Progenitor cell of endocrine pancreas (in vitro differentiated cells): ENCODE measurements at places on chromosomes 2 and 18.

- no peak overlapping the region for H3K4me3 ChIP-seq
- H3K4me1 ChIP-seq, result peaks cover 46% of the 10 kb centered on the region
- no peak for DNase-seq
- H3K36me3 ChIP-seq, result no peaks in the 10 kb centered on the region
- no peak overlapping the region for H3K27ac ChIP-seq
- H3K27me3 ChIP-seq, result no peaks in the 10 kb centered on the region
Measured at GRCh38 chr2:201882353-201883090, 76.2 kb downstream of the CDK15 start.

- DNase-seq, result no peak
- H3K27me3 ChIP-seq, result peaks cover 33% of the 10 kb centered on the region
- H3K27ac ChIP-seq, result peak overlapping the region; percentile 63
- H3K4me3 ChIP-seq, result no peak overlapping the region
- peaks cover 53% of the 10 kb centered on the region for H3K4me1 ChIP-seq
- no peaks in the 10 kb centered on the region for H3K36me3 ChIP-seq
Measured at GRCh38 chr2:236746833-236747232, 177.2 kb downstream of the ACKR3 start.

DNA sequence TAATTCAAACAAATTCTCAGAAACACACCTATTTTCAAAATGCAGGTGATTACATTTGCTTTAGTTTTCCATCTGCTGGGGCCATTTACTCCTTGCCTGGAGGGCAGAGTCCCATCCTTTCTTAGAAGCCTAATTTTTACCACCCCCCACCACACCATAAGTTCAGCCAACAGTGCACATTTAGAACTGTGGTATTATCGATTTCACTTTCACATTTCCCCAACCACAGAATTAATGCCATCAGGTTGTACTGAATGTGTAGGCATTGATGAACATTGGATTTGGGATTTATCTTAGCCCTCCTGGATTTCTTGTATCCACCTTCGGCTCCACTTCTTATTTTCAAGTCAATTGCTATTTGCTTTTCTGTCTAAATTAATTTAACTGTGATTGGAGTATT, 4.5 kb downstream of the SCYGR3 start:
- DNase-seq, result no peak
- no peak overlapping the region for H3K27ac ChIP-seq
- no peak overlapping the region for H3K4me3 ChIP-seq

- no peaks in the 10 kb centered on the region for H3K4me1 ChIP-seq
- no peak for DNase-seq
- no peaks in the 10 kb centered on the region for H3K27me3 ChIP-seq
- no peak overlapping the region for H3K27ac ChIP-seq
- H3K4me3 ChIP-seq, result no peak overlapping the region
Measured at GRCh38 chr2:127655209-127656073, 9.5 kb downstream of the GPR17 start.

DNA sequence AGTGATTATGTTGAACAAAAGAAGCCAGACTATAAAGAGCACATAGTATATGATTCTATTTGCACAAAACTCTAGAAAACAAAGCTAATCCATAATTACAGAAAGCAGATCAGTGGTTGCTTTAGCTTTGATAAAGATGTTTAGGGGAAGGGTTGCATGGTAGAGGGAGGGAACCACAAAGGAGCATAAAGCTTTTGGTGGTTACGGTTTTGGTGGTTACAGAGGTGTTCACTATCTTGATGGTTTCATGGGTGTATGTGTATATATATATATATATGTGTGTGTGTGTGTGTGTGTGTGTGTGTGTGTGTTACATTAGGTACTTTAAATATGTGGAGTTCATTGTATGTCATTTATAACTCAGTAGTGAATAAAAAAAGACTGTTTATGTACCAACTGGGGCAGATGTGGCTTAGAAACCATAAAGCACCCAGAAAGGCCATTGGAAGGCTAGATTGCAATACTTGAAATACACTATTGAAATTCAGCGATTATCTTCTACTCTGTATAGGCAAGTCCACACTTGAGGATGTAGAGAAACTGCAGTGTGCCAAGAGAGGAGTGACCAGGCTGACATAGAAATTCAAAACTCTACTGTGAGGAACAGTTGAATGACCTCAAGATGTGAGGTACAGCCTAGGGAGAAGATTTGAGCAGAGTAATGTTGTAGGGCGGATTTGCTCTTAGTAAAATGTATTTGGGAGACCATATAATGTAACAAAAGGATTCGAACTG, 60.6 kb downstream of the CAB39 start:
- H3K27ac ChIP-seq, result no peak overlapping the region
- DNase-seq, result no peak
- H3K4me1 ChIP-seq, result peaks cover 3% of the 10 kb centered on the region
- no peaks in the 10 kb centered on the region for H3K27me3 ChIP-seq
- H3K36me3 ChIP-seq, result peaks cover 19% of the 10 kb centered on the region

DNA sequence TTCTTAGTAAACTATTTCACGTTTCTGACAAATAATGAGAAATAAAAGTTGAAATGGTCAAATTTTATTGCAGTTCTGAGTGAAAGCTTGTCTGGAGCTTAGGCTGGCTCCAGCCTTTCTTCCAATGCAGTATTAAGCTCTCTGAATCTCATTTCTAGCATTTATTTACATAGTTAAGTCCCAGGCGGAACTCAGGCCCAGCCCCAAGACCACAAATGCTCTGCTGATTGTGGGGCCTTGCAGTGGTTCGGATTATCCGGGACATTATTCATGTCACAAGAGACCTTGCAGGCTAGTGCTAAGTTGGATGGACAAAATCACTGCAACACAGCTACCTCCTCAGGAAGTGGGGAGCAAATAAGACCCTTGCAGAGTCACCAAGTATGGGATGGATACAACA, 2009.3 kb upstream of the CELF4 start:
- H3K27ac ChIP-seq, result no peak overlapping the region
- H3K36me3 ChIP-seq, result peaks cover 2% of the 10 kb centered on the region
- H3K27me3 ChIP-seq, result no peaks in the 10 kb centered on the region
- H3K4me3 ChIP-seq, result no peak overlapping the region
- H3K4me1 ChIP-seq, result peaks cover 5% of the 10 kb centered on the region

GRCh38 chr2:142973160-142973821, 95.8 kb downstream of the KYNU start:
- no peak overlapping the region for H3K4me3 ChIP-seq
- peaks cover 8% of the 10 kb centered on the region for H3K4me1 ChIP-seq
- no peaks in the 10 kb centered on the region for H3K36me3 ChIP-seq
- DNase-seq, result no peak
- no peak overlapping the region for H3K27ac ChIP-seq

DNA sequence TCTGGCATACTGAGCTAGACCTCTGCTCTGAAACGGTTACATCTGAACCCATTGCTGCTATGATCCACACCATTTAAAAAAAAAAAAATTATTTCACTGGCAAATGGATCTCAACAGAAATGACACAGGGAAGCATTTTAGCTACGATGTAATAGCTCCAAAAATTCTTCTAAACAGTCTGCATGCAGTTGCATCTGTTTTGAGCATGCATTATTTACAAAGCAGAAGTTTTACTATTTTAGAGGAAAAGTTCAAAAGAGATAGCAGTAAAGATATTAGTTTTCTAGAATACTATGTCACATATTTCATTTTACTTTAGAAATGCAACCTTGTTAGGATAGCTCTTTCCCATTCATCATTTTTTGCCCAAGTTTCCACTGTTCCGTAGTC, 265.7 kb downstream of the MEIS1 start:
- no peaks in the 10 kb centered on the region for H3K27me3 ChIP-seq
- no peak for DNase-seq
- peaks cover 82% of the 10 kb centered on the region for H3K4me1 ChIP-seq

DNA sequence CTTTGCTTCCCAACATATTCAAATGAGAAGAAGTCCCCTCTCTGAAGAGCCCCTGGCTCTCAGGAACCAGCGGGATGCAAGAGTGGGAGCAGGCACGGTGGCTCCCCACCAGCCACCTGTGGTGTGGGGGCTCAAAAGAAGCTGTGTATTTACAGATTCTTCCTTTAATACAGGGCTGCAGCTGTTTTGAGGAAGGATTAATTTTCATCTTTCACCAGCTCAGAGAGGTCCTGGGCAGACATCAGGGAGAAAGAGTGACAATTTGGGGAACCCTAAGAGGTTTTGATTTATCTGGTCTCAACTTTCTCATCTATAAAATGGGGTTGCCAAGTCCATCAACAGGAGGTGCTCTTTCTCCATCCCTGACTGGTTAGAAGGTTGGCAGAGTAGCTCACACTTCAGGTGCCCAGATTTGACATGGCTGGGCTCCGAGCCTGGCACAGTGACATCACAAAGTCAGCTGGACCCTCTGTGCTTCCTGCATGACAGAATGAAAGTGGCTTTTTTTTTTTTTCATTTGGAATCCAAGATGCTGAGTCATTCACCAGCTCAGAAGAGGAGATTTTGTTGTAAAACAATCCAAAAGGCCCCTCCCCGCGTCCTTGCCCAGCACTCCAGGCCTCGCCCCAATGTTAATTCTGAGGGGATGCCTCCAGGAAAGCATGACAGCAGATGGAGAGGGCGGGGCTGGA, 15.5 kb upstream of the SIX2 start:
- peaks cover 31% of the 10 kb centered on the region for H3K27me3 ChIP-seq
- peaks cover 7% of the 10 kb centered on the region for H3K4me1 ChIP-seq
- no peak overlapping the region for H3K4me3 ChIP-seq
- H3K36me3 ChIP-seq, result no peaks in the 10 kb centered on the region
- no peak overlapping the region for H3K27ac ChIP-seq

DNA sequence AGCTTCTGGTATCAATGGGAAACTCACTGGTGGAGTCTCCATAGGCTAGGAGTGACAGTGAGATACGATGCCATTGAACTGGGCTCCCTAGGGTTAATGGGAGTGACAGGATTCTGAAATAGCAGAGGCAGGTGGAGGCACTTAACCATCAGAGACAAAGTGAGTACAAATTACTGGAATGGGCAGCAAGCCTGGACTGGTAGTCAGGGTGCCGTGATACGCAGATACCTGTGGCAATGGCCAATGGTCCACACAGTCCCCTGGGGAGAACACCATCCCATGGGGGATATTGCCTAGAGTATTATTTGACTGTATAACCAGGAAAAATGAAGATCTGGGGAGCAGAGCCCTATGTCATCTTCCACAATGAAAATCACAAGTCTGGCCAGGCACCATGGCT, 17.3 kb downstream of the CHCHD5 start:
- no peaks in the 10 kb centered on the region for H3K27me3 ChIP-seq
- H3K27ac ChIP-seq, result no peak overlapping the region
- no peak overlapping the region for H3K4me3 ChIP-seq
- no peaks in the 10 kb centered on the region for H3K36me3 ChIP-seq

DNA sequence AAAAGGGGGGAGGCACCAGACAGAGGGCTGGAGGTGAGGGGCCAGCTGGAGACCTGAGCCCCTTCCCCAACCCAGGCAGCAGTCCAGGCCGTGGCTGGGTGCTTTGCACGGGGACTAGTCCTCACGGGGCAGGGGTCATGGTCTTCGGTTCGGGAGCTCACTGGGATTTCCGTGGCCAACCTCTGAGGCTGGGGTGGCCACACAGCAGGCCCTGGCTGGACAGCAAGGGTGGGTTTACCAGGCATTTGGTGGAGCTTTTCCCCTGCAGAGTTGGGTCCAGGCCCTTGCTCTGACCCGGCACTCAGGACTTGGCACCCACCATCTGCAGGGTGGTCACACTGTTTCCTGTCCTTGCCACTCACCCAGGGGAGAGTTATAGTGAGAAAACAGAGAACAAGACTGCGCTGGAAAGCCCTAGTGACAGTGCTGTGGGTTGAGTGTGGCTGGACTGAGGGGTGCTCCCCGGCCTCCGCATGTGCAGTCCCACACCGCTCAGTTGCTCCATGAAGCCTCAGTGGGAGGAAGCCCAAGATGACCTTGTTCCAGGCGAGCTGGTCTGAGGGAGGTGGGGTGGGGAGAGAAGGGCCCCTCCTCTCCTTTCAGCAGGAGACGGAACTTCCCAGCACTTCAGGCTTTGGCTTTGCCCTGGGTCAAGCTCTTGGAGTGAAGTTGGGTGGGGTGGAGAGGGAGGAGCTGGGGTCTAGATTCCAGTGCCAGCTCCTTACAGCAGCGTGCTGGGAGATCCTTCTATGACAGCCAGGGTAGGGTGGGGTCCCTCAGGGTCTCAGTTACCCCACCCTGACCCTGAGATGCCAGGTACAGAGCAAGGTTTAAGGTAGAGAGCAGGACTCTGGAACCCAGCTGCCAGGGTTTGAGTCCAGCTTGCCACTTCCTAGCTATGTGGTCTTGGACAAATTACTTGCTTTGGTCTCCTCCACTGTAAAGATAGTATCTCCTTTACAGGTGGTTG, 219.8 kb downstream of the DYSF start:
- no peak overlapping the region for H3K4me3 ChIP-seq
- H3K27ac ChIP-seq, result no peak overlapping the region
- H3K27me3 ChIP-seq, result peaks cover 12% of the 10 kb centered on the region
- no peak for DNase-seq
- H3K36me3 ChIP-seq, result no peaks in the 10 kb centered on the region

DNA sequence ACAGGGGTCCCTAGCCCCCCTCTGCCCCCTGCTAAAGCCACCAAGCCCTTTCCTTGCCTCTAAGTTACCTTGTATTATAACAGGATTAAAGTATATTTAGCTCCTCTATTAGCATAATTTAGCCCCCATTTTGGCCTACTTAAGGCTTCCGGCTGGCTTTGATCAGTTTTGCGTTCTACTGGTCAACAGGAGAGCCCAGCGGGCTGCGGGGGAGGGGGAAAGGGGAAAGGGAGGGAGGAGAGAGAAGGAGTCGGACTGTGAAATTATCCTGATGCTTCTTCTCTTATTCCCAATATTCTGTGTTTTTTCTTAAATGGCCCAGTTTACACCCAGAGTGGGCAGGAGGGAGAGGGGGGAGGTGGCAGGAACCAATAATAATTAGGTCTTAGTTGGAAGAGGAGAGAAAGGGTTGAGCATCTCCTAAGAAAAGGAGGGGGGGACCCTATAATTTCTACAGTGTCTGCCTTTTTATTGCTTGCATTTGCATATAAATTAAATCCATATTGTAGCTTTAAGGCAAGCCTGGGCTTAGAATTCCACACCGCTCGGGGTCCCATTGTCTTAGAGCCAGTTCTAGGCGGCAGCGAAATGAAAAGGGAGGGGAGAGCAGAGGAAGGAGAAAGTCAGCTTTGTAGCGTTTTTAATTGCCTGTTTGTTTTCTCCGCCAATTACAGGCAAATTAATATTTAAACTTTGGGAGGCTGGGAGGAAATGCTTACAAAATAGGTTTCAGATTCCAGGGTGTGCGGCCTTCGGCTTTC, 39.6 kb downstream of the EN1 start:
- no peak overlapping the region for H3K4me3 ChIP-seq
- no peak overlapping the region for H3K27ac ChIP-seq
- H3K36me3 ChIP-seq, result no peaks in the 10 kb centered on the region
- no peaks in the 10 kb centered on the region for H3K4me1 ChIP-seq
- DNase-seq, result no peak

- no peak overlapping the region for H3K27ac ChIP-seq
- no peak overlapping the region for H3K4me3 ChIP-seq
Measured at GRCh38 chr18:29660777-29661176, 1381.8 kb downstream of the DSC3 start.

GRCh38 chr18:5628512-5629255, 84.9 kb upstream of the EPB41L3 start:
- H3K36me3 ChIP-seq, result no peaks in the 10 kb centered on the region
- H3K4me1 ChIP-seq, result peaks cover 7% of the 10 kb centered on the region
- peak overlapping the region; percentile 78 for H3K4me3 ChIP-seq
- DNase-seq, result peak; percentile 34
- no peak overlapping the region for H3K27ac ChIP-seq
- peaks cover 21% of the 10 kb centered on the region for H3K27me3 ChIP-seq
